ENCODE measurements at places on chromosomes 3 and 15. TPM values are rescaled to one million over a fixed set of nuclear protein-coding genes. Genes with fewer than 3 reads are reported as not detected.

Gene SELENOS
- total RNA-seq, result 22.8 TPM

Gene KCNMB3
- total RNA-seq, result 0.31 TPM

Gene TIGIT
- 4.1 TPM for total RNA-seq

Gene GOLGA6L7
- not detected for total RNA-seq

Gene CHRNA7
- 2.0 TPM for total RNA-seq

Gene SSUH2
- total RNA-seq, result not detected

Gene OSBPL10
- total RNA-seq, result 7.6 TPM

Gene TERC
- 382 TPM for total RNA-seq

Gene TMC3
- not detected for total RNA-seq

Gene AGBL1
- under 0.01 TPM for total RNA-seq

Gene STAC
- total RNA-seq, result under 0.01 TPM

Gene ETFA
- total RNA-seq, result 51.5 TPM
